ENCODE measurements at places on chromosomes 12 and 14. TPM values are rescaled to one million over a fixed set of nuclear protein-coding genes. Genes with fewer than 3 reads are reported as not detected.

The CD163 gene
- not detected for total RNA-seq

The MUCL1 gene
- total RNA-seq = not detected

The SLCO1B1 gene
- total RNA-seq = not detected

The KHNYN gene
- 78.6 TPM for total RNA-seq

The NKX2-1 gene
- not detected for total RNA-seq

The HVCN1 gene
- 26.9 TPM for total RNA-seq

The IGFBP6 gene
- total RNA-seq = not detected

The TMEM117 gene
- total RNA-seq = 1.1 TPM

The BCAT1 gene
- 7.3 TPM for total RNA-seq

The ZDHHC22 gene
- total RNA-seq = not detected

The KRT82 gene
- not detected for total RNA-seq

The JDP2 gene
- 1.6 TPM for total RNA-seq

Data from activated naive CD4-positive, alpha-beta T cell treated with anti-CD3 and anti-CD28 coated beads, Interleukin-2, amount 10 ng/mL, durations not matched to agents 5 hours and 36 hours (primary cell).